Activated T-helper 17 cell treated with anti-CD3 and anti-CD28 coated beads, Interleukin-2, amount 50 U/mL, for 72 hours (primary cell): ENCODE measurements at places on chromosomes 12 and 14.
A peak's percentile ranks its signal among the peaks of the same experiment; 100 is the strongest.

- no peak for ATAC-seq
Observed at GRCh38 chr12:49588281-49588680, 17.2 kb downstream of the FAM186B start.

- no peak for ATAC-seq
Observed at GRCh38 chr12:4932576-4932975, 22.9 kb downstream of the KCNA1 start.

- ATAC-seq: no peak
Observed at GRCh38 chr12:95124106-95124505, 50.7 kb upstream of the NR2C1 start.

DNA sequence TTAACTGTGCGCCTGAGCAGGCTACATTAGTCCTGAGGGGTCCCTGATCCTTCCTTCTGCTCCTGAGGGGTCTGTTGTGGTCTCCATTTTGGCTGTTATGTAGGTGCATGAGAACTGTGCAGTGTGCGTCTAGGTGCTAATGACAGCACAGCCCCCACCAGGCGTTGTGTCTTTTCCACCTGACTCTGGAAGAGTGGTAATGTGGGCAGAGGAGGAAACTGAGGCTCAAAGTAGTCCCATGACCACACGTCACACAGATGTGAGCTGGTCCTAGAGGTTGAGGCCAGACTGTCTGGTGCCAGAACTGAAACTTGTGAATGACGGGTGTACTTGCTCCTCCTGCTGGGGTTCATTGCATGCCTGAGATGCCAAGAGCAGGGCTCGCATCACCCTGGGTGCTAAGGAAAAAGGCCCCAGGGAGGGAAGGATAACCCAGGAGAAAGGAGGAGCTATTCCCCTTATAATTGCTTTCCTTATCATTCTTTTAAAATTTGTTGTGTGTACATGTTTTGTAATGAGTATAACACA lies 111.8 kb downstream of the SLC25A47 start:
- ATAC-seq: no peak

DNA sequence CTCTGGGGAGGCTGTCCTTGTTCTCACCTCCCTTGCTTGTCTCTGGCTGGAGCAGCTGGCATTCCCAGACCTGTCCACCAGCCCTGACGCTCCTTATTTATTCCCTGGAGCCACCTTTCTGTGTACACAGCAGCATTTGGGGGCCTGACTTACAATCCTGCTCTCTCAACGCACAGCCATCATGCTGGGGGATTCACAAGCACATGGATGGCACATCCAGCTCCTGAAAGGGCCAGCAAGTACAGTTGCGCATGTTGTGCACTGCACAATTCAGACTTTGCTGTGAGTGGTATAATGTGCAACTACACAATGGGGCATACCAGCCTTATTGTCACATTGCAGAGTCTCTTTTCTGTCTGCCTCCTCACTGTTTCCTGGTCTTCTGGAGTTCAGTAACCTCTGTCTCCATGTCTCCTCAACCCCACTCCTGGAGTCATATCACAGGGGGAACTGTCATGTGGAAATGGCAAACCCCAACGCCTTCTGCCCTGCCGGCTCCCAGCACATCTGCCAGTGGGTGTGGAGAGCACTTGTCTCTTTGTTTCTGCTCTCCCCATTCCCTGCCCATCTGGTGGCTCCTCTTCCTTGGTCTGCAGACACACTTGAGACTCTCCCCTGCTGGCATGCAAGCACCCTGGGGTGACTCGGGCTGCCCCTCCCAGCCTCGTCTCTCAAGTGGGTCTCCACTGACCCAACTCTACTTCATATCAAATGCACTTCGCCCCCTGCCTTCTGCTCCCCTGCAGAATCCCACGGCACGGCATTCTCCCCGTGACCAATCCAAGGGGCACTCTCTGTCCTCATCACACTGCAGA lies 41.2 kb upstream of the MEG3 start:
- no peak for ATAC-seq

DNA sequence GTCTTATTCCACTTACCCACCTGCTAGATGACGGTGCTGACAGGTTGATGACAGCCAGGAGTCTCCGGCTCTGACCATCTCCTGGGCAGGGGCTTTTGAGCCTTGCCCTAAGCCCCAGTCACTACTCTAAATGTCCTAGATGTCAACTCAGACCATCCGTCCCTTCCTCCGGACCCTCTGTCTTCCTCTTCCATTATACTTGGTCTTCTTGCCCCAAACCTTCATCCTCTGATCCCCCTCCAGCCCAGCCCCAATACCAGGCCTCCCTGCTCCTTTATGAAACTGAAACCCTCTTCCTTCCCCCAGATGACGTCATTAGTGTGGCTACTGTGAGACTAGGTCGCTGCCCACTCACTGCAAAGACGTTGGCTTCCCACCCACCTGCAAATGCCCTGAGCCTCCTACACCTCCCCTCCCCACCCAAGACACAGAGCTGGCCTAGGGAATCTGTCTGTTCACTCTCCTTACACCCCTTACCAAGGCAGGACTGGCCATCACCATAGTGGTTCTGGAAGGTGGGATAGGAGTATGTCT lies 10.1 kb downstream of the KRT71 start:
- ATAC-seq: no peak

DNA sequence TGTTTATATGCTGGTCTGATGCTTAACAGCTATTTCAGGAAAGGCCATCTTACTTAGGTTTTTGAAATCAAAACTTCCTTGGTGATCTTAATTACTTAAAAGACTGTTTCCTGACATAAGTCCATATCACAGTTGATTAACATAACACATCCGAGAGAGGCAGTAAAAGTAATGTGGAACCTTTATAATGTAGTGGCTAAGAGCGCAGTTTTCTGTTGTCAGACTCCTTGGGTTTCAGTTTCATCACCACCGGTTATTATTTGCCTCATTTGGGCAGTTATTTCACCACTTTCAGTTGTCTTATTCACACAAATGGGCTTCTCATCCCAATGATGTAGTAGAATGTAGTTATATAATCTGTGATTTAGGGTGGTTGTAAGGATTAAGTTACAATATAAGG lies 30.9 kb downstream of the TBC1D15 start:
- ATAC-seq: no peak

- ATAC-seq: no peak
Observed at GRCh38 chr12:121789233-121789781, 4.2 kb downstream of the RHOF start.

- no peak for ATAC-seq
Observed at GRCh38 chr12:49874142-49874897, 29.4 kb downstream of the FAIM2 start.

GRCh38 chr12:88501972-88502938 lies 78.0 kb downstream of the KITLG start:
- no peak for ATAC-seq

DNA sequence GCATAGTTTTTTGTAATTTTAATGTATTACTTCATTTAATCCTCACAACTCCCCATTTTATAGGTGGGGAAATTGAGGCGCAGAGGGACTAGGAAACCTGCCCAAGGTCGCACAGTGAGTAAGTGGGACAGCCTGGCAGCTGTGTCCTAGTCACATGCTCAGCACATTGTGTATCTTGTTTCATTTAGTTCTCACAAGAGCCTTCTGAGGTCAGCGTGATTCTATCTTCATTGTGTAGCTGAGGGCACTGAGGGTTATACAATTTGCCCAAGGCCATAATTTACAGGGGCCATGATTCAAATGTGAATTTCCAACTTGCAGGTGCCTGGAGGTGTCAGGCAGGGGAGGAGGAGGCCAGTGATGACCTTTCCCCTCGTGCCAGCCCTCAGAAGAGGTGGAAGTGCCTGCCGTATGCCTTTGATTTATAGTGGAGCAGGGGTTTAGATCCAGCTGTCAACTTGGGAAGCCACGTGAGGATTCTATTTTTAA lies 30.3 kb upstream of the SMOC1 start:
- no peak for ATAC-seq

DNA sequence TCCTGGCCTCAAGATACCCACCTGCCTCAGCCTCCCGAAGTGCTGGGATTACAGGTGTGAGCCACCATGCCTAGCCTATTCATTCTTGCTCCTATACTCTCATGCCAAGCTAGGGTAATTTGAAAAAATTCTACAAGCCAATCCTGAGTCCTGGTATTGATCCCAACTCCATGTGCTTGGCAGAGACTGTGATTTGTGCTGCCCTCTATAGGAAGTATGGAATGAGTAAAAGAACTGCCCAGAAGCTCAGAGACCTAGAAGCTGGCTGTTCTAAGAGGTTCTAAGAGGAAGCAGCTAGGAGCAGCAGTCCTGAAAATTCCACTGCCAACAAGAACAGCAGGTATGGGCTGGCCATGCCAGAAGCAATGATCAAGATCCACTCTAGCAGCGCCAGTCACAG lies 402.5 kb downstream of the PCNX1 start:
- ATAC-seq: no peak

DNA sequence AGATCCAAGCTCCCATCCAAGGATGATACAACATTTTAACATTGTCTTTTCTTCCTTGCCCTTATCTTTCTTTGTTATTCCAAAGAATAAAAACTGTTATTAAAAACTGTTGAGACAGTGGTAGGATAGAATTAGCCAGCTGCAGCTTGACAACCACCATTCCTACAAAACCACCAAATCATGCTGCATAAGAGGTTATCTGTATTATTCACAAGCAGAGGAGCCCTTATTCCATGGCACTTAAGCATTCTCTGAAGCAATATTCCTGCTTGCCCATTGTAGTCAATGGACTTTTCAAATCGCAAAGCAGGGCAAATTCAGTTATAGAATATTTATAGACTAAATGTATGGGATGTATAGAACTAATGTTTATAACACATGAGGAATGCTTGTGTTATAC lies 3.4 kb downstream of the ABCD2 start:
- no peak for ATAC-seq

- peak; percentile 64 for ATAC-seq
Observed at GRCh38 chr14:106210650-106211049, 684.3 kb downstream of the TMEM121 start.

GRCh38 chr12:67826946-67827720 lies 162.1 kb upstream of the IFNG-AS1 start:
- ATAC-seq: no peak

- ATAC-seq: peak; percentile 68
Observed at GRCh38 chr12:22562036-22563028, 18.0 kb upstream of the C2CD5 start.

DNA sequence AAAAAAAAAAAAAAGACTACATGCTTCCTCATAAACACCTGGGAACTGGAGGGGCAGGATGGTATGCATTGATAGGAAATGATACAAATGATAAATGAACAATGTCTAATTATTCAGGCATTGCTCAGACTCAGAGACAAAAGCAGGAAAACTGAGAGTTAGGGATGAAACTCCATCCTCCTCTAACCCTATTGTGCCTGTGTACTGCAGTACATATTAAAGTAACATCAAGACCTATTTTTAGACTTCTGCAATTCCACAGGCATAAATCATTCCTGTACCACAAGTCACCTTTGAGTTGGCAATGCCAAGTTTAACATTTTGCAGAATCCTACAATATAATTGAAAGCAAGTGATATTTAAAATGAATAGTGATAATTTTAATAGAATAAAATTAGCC lies 156.5 kb upstream of the USP15 start:
- no peak for ATAC-seq

- no peak for ATAC-seq
Observed at GRCh38 chr12:127383281-127383680, 883.7 kb upstream of the TMEM132C start.

DNA sequence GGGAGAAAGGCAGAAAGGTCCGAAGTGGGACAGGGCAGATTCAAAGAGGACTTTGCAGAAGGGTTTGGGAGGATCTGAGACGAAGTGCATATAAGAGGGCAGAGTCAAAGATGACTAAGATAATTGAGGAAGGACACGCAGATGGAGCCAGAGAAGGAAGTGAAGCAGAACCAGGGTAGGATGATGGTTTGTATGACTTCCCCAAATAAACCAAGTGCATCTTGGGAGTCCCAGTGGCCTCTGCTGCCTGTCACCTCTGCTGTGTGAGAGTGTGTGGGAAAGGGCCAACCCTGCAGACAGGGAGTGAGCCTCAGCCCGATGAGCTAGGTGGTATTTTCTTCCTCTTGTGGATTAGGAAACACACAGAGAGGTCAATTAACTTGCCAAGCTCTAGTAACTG lies 36.8 kb downstream of the FLVCR2 start:
- ATAC-seq: no peak

- ATAC-seq: no peak
Observed at GRCh38 chr14:78129375-78129774, 40.8 kb upstream of the NRXN3 start.

DNA sequence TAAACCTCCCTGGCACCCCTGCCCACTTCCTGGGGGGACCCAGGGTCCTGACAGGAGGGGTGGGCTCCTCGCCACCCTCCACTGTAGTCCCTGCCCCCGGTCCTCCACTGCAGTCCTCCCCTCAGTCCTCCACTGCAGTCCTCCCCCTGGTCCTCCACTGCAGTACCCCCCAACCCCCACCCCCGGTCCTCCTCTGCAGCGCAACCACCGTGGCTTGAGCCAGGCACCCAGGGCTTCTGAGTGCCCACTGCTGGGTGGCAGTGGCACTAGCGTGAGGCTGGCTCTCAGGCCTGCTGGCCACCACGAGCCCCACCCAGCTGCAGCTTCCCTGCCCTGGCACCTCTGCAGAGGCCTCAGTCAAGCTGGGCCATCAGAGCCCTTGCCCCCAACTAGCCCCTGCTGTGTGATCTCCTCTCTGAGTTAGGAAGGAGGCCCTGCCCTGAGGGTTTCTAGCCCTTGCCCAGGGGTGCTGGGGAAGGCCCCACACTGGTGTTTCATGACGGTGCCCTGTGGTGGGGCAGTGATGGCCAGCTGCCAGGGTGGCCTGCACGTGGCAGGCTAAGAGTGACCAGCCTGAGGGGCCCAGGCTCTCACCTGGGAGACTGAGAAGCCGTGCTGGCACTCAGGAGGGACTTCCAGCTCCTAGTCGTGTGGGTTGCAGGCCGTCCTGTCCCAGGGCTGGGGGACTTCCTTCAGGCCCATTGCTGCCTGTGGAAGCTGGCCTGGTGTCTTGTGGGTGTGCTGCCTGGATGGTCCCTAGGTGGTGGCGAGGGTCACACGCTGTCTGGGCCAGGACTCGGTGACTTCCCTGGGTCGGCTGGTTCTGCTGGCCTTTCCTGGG lies 9.7 kb downstream of the CEP170B start:
- no peak for ATAC-seq

- no peak for ATAC-seq
Observed at GRCh38 chr14:101591121-101591520, 29.8 kb downstream of the DIO3 start.

DNA sequence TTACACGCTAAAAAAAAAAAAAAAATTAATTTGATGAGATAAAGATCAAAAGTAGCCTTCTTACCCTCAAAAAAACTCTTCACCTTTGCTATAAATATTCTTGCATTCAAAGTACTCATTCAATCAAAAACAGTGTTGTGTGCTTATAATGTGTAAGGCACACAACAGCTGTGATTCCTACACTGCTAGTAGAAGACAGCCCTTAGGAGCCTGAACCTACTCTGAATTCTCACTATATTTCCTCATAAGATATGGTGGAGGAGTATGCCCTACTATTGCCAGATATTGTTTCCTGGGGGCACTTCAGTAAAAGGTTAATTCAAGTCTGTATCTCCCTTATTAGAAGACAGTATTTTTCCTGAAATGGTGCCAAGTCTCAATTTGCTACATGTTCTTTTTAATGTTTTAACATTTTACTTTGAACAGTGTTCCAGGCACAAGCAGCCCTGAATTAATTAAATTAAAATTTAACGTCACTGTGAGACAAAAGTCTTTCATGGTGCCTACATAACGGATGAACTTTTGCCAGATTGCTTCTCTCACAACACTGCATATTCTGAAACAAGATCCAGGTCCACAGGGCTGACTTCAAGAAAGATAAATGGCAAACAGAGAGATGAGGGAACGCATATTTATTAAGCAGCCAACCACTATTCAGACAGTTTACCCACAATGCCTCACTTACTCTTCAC lies 19.3 kb downstream of the PPP2R5E start:
- no peak for ATAC-seq
